ENCODE measurements at places on chromosomes 16 and 17.

DNA sequence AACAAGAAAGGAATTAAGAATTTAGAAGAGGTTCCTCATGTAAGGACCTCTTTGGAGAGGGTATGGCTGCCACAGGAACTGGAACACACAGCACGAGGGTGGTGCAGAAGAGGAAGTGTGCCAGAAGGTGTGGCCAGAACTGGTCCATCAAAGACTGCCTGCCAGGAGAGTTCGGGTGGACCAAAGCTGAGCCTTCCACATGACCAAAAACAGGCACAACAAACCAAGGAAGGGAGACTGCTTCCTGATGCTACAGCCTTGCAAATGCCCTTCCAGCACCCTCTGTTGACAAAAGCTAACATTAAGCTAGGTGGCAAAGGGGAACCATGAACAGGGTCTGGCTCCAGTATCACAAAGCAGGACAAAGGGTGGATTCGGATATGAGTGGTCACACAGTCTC is 125.8 kb upstream of the TMEM97 start:
- DNase-seq, result no peak

DNA sequence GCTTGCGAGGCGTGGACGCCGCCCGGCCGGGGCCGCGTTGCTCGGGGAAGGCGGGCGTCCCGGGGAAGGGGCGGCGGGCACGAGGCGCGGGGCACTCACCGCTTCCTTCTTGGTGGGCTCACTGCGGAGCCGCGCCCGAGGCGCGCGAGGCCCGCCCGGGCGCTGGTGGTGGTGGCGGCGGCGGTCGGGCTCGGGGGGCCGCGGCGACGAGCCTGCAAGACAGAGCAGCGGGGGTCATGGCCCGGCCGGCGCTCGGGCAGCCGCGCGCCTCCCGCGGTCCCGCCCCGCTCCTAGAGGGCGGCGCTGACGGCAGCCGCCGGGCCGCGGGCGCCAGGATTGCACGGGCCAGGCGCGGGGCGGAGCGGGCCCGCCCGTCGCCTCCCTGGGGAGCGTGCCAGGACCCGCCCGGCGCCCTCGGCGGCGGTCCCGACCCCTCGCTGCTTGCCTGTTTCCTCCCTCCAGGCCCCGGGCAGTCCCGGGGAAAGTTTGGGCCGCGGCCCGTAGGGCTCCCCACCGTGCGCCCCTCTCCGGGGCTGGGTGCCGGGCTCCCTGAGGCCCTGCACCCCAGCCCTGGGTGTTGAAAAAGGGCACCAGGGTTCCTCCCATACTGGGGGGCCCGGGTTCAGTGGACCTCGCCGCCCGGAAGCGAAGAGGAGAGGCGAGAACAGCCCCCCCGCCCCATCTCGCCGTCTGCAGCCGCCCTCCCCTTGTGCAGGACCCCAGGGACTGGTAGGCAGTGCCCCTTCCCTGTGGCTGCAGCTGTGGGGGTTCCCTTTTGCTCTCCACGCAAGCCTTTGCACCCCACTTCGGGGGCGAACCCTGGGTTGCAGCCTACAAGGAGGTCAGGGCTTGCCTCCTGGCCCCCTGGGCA is at the start of gene C16orf74:
TSS of gene C16orf74 (minus strand) at position 270 of the 871 bp plus-strand sequence. CDS start 15,879 bp downstream, outside the sequence.
- no peak for DNase-seq

DNA sequence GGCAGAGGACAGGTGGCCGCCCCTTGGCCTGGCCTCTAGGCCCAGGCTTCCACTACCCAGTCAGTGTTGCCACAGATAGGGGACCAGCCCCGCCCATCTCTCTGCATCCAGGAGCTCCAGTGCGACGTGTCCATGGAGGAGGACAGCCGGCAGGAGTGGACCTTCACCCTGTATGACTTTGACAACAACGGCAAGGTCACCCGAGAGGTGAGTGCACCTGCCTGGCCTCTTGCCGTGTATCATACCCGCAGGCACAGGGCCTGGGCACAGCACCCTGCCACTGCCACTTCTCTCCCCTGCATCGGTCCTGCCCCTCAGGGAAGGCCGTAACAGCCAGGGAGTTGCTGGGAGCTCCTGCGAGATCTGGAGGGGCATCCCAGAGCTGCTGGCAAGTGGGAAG is 55.7 kb downstream of the SNX20 start:
- no peak for DNase-seq

GRCh38 chr16:26651464-26651863 is 415.3 kb upstream of the C16orf82 start:
- DNase-seq, result no peak

DNA sequence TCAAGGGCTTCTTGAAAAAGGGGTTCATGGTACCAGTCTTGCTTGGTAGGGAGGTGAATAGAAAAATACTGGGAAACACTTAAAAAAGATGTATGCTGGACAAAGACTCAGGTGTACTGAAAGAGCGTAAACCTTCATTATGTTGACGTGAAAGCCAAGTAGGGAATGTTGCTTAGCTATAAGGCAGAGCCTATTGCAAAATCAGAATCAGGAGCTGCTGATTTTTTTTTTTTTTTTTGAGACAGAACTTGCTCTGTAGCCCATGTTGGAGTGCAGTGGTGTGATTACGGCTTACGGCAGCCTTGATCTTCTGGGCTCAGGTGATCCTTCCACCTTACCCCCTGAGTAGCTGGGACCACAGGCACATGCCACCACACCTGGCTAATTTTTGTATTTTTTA is 3.9 kb downstream of the TMEM94 start:
- DNase-seq, result no peak

- DNase-seq, result no peak
These were observed 17.5 kb upstream of the SPNS2 start for GRCh38 chr17:4480929-4481898.

All from DMS 273 treated with DMSO at 0.1 percent for 48 hours (cell line).